ENCODE measurements at places on chromosomes 3 and 15.
A peak's percentile ranks its signal among the peaks of the same experiment; 100 is the strongest.

DNA sequence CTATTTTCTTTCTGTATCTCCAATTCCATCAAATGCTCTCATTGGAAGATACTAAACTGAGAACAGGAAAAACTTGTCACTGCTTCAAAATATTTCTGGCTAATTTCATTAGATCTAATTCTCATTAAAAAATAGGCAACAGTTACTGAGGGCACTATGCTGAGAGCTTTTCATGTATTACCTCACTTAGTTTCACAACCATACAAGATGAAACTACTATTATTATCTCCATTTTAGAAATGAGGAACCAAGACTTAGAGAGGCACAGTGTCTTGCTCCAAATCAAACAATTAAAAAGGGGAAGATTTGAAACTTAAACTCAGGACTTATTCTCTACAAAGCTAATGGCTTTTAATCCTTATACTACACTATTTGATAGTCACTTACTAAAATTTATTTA, 7.2 kb upstream of the OTOL1 start:
- no peak for DNase-seq

- no peak for DNase-seq
These were observed 32.7 kb downstream of the IQSEC1 start for GRCh38 chr3:13040361-13041074.

- DNase-seq = no peak
These were observed 36.8 kb upstream of the KY start for GRCh38 chr3:134687642-134688041.

DNA sequence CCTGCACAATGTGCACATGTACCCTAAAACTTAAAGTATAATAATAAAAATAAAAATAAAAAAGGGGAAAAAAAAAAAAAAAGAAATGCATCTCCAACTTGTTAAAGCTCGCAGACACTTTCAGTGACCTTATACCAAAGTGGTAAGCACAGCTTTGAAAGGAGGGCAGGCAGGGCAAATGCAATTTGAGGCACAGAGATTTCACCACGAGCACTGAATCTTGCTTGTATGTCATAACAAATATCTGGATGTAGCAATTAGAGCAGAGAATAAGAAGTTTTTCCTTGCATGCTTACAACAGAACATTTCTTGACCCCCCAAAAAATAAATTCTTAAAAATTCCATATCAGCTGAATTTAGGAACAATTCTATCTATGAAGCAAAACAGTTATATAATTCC, 66.5 kb downstream of the FBN1 start:
- no peak for DNase-seq

GRCh38 chr3:51706788-51707731, at the start of gene GRM2:
TSS of gene GRM2 (plus strand) at chr3:51707068. CDS start at chr3:51708984, 1,916 bp downstream.
- DNase-seq = peak; percentile 85

GRCh38 chr3:122403489-122403888, 12.4 kb downstream of the WDR5B start:
- no peak for DNase-seq

DNA sequence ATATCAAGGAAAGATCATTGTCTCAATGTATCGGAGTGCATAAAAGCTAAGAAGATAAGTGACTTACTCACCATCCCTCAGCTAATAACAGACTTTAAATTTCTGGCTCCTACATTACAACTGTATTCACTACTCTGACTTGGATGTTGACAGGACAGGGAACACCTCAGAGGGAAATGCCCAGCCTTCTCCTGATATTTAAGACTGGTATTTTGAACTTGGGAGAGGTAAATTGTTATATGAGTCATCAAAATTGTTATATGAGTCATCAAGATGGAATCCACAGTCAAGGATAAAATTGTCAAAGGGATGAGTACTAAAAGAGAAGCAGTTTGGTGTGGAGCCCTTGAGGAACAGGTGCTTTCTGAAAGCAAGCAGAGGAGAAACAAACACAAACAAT, 961.4 kb downstream of the VGLL3 start:
- DNase-seq = no peak

- DNase-seq = no peak
These were observed 676 bp downstream of the CNOT10 start for GRCh38 chr3:32685543-32686185.

DNA sequence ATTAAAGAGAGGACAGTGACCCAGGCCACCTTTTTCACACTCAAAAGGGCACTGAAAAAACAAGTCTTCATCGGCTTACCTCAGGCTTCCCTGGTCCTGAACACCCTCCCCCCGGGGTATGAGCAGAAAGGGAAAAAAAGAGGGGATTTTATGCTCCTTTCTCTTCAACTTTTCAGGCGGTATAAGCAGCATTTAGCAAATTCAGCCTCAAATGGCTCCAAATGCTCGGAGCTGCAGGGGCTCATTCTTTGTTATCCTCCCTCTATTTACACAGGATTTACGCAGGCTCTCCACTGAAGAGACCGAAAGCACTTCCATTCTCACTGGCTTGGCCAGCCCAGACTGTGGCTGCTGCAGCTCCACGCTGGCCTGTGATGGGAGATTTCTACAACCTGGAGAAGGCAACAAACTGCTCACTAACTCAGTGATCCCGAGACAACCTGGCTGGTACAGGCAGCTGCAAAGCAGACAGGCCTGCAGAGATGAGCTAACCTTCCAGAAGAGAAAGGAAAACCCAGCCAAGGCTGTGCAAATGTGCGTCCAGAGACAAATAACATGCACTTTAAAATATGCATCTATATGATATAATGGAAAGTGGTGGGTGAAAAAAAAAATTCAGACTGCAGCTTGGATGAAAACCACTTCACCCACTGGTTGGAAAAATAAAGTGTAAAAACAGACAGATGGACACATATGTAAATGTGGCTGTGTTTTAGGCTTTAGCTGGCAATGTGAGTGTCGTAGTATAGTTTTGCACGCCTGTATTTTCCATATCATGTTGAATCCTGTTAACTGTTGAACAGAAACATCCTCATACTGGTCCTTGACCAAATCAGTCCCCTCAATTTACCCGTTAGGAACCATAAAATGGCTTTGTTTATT, 54.2 kb downstream of the MEIS2 start:
- no peak for DNase-seq

DNA sequence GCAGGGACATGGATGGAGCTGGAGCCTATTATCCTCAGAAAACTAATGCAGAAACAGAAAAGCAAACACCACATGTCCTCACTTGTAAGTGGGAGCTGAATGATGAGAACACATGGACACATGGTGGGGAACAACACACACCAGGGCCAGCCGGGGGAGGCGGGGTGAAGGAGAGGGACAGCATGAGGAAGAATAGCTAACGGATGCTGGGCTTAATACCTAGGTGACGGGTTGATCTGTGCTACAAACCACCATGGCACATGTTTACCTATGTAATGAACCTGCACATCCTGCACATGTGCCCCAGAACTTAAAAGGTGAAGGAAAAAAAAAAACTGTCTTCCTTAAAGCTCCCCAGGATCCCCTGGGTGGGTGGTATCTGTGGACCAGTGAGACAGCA, 87.1 kb downstream of the ADAMTS17 start:
- DNase-seq = no peak

DNA sequence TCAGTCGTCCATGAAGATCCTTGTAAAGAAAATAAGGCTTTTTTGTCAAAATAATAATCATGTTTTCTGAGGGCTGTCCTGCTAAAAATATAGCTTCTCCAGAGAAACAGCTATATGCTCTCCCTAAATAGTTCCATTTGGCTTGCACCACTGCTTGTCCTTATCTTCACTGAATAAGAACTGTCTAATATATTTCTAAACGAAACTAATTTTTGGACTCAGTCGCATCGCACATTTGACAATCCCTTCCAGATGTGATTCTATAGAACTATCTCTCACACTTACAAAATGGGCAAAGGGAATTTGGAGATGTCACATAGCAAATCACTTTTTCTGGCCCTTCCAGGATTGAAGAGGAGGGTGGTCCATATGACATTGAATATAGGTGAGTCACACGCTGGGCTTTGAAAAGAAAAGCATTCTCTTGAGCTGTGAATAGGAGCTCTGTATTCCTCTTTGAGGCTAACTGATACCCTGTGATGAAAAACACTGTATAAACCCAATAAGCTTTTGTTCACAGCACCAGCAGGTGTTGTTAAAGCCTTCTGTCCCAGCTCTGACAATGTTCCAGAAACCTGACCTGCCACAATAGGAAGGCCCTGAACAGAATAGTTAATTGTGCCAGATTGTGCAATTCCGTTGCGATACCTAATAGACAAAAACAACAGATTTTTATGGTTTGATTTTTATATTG, 1144.2 kb downstream of the ROBO2 start:
- DNase-seq = no peak

DNA sequence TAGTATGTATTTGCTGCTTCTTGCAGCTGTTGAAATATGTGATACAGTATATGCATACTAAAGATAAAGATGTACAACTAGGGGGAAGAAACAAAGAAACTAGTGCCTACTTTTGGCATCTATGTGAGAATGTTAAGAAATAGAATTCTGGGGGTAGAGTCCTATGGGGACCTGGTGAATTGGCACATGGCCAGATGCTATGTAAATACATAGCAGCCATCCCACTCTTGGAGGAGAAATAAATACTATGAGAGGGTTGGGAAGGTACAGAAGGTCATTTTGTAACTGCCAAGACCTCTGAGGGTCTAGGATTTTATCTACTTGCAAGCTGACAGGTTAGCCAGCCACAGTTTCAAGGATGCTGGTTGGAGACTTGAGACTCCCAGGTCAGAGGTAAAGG, 298.3 kb upstream of the TBL1XR1 start:
- DNase-seq = no peak

DNA sequence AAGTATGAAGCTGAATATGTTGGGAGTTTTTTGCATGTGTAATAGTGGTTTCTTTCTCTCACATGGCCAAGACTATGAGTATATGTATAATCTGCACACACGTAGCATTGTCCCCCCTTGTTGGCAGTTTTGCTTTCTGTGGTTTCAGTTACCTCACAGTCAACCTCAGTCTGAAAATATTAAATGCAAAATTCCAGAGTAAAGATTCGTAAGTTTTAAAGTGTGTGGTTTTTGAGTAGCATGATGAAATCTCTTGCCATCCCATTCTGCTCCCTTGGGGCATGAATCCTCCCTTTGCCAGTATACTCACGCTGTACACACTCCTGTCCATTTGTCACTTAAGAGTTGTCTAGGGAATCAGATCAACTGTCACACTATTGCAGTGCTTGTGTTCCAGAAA, 742.0 kb upstream of the CCDC54 start:
- no peak for DNase-seq

- DNase-seq = no peak
These were observed 36.5 kb downstream of the CAPN3 start for GRCh38 chr15:42395838-42396237.

DNA sequence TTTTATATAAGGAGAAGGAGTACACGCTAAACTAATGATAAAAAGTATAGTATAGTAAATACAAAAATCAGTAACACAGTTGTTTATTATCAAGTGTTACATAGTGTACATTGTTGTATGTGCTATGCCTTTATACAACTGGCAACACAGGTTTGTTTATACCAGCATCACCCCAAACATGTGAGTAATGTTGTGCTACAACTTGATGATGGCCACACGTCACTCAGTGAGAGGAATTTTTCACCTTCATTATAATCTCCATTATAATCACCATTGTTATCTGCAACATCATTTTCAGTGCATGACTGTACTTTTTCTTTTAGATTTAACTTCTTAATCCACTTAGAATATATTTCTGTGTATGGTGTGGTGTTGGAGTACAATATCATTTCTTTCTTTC, 204.0 kb upstream of the CTNNB1 start:
- DNase-seq = no peak

DNA sequence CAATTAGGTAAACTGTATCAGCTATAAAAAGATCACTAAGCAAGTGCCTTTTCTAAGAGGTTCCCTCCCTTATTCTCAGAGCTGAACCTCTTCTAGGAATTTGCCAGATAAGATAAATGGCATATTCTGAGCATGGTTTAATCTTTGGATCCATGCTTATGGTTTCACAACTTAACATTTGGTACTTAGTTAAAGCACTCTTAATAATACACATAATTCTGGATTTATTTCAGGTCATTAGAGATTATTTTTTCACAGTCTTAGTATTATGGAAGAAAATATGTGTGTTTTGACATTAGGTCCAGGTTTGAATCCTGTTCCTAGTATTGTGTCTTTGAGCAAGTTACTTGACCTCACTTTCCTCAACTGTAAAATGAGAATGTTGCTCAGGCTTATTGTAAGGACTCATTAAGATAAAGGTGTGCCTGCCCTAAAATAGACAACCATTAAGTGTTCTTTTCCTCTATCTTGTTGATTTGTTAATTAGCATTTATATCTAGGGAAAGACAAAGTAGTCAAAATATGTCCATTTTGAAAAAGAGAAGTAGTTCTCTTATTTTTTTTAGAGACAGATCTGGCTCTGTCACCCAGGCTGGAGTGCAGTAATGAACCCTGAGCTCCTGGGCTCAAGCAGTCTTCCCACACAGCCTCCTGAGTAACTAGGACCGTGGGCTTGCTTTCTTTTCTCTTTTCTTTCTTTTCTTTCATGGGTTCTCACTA, 43.4 kb downstream of the TSC22D2 start:
- DNase-seq = no peak

GRCh38 chr3:127387119-127387518, 99.3 kb upstream of the PRR20G start:
- no peak for DNase-seq

- DNase-seq = no peak
These were observed 311.4 kb downstream of the EPHB1 start for GRCh38 chr3:135106445-135106844.

- no peak for DNase-seq
These were observed 150.3 kb upstream of the SLITRK3 start for GRCh38 chr3:165346503-165346902.

- DNase-seq = no peak
These were observed 15.5 kb downstream of the PDZRN3 start for GRCh38 chr3:73609315-73609641.

DNA sequence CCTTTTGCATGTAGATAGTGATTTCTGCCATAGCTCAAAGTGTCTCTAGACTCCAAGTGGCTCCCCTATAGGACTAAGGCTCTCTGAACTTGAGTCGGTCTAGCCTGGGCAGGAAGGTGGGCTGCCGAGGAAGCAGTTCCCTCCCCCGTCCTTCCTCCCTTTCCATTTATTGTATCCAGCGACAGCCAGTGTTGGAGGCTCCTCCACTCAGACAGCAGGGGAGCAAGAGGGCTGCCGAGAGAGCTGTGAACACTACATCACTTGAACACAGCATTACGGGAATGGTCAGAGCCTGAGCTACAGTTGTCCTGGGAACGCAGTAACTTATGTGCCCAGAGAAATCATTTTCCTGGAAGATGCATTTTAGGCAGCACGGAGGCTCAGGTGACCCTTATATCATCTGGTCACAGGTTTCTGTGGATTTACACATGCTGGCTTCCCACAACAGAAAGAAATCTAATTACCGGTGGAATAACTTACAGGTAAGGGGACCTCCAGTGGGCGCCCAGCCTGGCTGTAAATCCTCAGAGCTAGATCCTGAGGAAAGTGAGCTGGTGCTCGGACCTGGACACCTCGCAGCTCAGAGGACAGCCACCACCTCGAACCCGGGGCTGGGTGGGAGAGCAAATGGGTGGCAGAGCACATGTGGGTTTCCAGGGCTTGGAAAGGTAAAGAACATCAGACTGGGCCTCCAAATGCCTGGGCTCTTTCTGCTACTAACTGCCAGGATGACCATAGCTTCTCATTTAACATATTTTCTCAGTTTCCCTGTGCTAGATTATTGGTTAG, 197.1 kb downstream of the UACA start:
- DNase-seq = no peak

GRCh38 chr3:134611516-134611915, 39.3 kb downstream of the KY start:
- no peak for DNase-seq

Measured in mesothelial cell of epicardium (in vitro differentiated cells).